Activated CD4-positive, alpha-beta T cell treated with anti-CD3 and anti-CD28 coated beads, Interleukin-2, amount 50 U/mL, for 4 hours (primary cell): ENCODE measurements at places on chromosomes 12 and 14.

DNA sequence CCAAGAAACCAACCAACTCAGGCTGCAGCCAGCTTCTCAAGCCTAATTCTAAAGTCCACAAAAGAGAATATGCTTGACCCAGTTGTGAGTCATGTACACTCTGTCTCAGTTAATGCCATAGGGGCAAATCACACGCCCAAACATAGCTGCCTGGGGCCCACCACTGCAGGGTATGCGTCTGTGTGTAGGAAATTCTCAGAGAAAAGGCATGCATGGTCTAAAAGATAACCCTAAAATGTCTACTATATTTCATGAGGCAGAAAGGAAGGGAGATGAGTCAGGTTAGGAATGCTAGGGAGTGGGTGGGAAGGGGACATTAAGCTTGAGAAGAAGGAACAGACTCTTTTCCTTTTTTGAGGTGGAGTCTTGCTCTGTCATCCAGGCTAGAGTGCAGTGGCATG, 22.3 kb upstream of the SPTLC2 start:
- DNase-seq, result no peak

DNA sequence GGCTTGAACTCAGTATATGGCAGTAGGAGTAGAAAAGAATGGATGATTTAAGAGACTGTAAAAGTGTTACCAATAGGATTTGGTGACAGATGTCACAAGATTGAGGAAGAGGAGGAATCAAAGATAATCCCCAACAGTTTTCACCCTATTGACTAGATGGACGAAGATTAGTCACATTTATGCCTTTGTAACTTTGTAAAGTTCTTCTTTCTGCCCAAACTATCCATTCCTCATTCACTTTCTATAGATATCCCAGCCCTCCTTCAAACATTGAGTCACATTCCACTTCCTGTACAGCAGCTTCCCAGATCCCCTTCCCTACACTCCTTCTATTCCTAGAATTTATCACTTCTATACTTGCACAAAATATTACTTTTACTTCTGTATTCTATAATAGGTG, 207.9 kb downstream of the BTG1 start:
- DNase-seq, result no peak

- DNase-seq, result no peak
Observed at GRCh38 chr12:14953752-14954151, 7.6 kb downstream of the ARHGDIB start.

GRCh38 chr14:99722741-99723140, 38.6 kb downstream of the CYP46A1 start:
- DNase-seq, result no peak

DNA sequence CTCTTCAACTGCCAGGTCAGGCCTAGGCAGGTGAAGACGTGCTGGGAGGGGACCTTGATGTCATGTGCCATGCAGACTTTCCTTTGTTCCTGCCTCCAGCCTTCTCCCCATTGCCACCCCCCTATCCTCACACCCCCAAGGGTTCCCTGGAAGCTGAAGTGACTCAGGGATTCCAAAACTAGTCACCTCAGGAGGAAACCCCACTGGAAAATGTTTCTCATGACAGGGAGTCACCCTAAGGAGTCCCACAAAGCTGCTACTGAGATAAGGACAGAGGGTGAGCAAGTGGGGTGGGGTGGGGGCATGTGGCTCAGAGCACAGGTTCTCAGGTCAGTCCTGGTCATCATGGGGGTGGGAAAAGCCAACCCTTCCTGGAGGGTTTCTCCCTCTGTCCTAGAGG, 2.4 kb upstream of the IL25 start:
- no peak for DNase-seq

DNA sequence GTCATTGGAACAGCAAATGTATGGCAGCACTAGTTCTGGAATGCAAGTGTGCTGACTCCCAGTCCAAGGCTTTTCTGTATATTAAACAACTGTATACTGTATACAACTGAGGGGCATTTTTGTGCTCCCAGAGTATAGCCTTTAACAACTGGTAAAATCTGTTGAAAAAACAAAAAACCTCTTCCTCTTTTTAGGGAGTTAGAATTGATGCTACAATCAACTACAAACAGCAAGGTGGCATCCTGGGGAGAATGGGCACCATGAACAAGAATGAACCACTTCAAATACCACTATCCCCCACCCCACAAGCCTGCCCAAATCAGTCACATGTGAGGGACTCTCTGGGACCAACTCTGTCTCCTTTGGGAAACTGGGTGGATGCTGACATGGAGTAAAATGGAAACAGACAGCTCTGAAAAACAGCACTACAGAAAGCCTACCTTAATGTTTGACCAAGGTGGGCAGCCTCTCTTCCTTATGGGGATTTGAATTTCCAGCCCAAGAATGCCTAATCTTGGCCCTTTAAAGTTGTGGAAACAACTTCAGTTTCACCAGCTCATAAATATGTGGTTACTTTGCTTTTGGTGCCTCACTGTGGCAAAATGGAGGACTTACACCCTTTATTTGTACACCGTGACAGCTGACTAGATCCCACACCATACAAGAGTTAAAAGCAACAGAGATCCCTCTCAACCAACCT, 7.5 kb downstream of the VTI1B start:
- DNase-seq, result peak; percentile 3

GRCh38 chr12:112029301-112029700, 16.1 kb downstream of the ERP29 start:
- no peak for DNase-seq

DNA sequence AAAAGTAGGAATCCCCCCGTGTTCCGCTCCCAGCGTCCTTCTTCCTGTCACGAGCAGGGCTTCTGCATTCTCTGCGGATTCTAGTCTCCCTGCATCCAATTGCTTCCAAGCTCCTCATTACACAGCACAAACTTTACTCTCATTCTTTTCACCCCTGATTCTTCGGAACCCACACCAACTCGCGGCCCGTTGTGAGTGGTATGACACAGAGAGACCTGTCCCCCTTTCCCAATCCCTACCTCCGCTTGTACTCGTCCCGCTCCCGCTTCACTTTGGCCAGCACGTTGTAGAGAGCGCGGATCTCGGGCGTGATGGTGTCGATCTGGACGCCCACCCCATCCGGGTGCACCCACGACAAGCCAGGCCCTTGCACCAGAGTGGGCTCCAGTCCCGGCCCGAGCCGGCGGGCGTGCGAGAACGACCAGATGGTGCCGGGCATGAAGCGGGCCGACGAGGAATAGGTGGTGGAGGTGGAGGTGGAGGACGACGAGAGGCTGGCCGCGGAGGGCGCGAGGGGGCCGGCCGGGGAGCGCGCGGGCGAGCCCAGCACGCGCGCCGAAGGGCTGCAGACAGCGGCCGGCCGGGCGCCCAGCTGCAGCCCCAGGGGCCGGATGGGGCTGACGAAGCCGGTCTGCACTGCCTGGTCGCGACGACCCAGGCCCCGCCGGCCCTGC, 687 bp downstream of the IFFO1 start:
- DNase-seq, result no peak

DNA sequence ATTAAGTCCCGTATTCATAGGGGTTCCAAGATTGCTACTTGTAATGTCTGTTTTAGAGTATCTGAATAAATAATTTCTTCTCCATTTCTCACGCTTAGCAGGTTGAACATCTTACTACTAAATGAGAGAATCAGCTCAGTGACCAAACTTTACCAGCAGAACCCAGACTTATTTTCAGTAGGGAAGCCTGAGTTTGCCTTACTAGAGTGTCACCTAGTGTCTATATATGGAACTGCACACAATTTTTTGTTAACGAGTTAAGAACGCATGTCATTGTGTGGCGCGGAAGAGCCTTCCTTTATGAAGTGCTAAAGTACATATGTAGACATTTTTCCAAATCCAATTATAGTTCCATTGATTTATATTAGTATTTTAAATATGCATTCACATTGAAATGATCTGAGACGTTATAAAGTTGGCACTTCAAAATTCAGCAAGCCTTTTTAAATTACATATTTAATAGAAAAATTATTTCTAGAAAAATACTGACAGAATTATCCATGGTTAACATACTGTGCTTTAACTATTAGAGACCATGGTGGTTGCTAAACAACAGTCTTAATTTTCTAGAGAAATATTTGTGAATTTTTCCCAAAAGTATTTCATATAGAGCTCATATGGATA, 88.3 kb downstream of the RPS29 start:
- no peak for DNase-seq

DNA sequence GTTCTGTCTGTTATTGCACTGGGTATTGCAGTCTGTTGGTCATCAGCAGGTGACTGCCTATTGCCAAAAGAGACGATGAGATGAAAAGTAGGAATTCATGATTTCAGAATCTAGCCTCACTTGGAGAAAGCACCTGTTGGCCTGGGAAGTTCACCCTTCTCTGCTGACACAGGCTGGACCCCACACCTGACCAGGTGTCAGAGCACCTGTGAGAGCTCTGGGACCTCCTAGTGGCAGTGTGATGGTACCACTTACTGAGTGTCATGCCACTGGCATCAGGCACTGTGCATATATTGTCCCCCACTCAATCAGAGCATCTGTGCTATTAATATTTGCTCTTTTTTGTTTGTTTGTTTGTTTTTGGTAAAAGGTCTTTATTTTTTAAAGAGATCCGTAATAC, 68.0 kb downstream of the RASSF3 start:
- DNase-seq, result no peak

GRCh38 chr14:86540636-86541247, 1010.8 kb downstream of the FLRT2 start:
- no peak for DNase-seq

GRCh38 chr12:24554612-24555295, 394.1 kb downstream of the BCAT1 start:
- DNase-seq, result no peak
